ENCODE measurements at places on chromosomes 1 and 21.
A peak's percentile ranks its signal among the peaks of the same experiment; 100 is the strongest.

GRCh38 chr1:28512058-28512611, 6.3 kb downstream of the RCC1 start:
- DNase-seq = no peak

DNA sequence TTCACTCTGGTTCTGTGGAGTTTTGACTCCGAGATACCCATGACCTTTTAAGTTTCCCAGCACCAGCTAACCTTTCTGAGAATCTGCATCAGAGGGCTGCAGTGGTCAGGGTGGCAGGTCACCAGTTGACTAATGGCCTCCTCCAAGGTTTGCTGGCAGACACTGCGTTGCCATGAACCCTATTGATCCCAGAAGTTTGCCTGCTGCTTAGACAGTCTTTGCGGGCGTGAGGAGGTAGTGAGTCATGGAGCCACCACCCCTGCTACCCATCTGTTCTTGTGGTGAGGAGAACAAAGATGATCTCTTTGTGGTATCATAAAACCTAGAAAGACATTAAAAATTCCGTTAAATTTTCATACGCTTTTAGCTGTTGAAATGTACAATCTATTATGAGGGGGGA, 180.4 kb downstream of the FGGY start:
- no peak for DNase-seq

- DNase-seq = no peak
Measured at GRCh38 chr1:233102341-233102740, 151.9 kb downstream of the NTPCR start.

DNA sequence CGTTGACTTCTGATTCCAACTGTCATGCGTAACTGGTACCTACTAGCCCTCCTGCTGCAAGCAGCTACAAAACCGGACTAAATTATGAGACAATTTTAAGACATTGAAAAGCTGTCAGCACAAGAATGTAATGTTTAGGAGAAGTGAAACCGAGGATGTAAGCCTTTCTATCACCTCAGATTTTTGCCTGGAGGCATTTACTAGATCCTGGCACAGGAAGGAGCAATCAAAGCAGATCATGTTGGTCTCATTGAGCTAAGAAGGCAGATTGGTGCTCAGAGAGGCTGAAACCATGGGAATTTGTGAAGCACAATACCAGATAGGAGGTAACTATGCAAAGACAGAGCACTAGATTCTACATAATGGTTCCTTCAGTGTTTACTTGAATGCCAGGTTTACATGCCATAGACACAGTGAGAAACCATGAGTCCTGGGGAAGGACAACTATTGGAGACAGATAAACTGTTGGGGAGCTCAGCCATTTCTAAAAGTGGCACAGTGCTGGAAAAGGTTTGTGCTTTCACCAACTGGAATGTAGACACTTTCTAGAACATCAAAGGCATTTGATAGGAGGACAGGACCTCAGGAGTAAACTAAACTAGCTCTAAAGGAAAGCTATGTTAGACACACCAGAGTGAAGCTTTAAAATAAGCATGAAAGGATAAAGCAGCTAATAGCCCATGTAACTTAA, 179.4 kb downstream of the LYPLAL1 start:
- DNase-seq = no peak

DNA sequence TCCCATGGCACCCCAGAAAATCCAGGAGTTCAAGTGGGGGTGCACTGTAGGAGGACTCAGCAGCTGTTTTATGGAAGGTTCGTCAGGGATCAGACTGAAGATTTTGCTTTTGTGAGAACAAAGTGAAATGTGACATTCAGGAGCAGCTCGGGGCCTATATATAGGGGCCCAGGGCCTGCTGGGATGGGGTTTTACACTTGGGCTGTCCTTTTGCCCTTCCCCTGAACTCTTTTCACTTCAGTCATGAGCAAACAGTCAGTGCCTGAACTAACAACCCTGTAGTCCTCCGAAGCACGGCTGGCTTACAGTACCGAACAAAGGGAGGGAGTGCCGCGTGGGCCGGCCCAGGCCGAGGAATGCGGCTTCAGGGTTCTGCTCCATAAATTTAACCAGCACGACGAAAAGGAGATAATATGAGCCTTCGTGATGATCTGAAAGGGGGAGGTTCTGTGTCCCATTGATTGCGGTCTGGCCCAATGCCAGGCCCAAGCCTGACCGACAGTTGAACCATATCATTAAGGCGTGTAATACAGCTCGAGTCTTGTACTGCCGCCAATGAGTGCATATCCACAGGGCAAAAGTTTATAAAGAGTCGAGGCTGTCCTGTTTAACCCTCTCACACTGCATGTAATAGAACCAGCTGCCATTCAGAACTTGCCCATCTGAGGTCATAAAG, 139.9 kb downstream of the DHRS3 start:
- DNase-seq = peak; percentile 43

DNA sequence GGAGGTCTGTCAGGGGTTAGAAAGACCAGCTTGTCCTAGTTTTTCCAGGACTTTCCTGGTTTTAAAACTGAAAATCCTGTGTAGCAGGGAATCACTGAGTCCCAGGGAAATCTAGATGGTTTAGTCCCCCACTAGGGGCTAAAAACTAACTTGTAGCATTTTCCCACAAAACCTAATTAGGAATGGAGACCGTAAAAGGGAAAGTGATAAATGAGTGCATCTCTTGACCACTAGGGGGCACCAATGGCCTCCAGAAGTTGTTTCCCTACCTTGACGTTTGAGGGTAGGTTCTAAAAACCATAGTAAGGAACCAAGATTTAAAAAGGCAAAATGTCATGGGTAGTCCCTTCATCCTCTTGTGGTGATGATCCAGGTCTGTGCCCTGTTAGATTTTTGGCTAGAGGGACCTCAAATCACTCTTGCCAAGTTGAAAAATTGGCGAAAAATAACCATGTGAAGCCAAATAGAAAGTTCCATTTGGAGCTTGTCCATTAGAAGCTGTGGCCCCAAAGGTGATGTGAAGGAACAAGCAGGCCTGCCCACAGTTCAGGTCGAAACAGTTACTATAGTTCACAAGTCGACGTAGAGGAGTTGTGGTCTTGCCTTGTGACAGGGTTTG, 24.5 kb downstream of the CLIC6 start:
- peak; percentile 51 for DNase-seq

- no peak for DNase-seq
Measured at GRCh38 chr1:60376196-60376595, 302.6 kb upstream of the C1orf87 start.

DNA sequence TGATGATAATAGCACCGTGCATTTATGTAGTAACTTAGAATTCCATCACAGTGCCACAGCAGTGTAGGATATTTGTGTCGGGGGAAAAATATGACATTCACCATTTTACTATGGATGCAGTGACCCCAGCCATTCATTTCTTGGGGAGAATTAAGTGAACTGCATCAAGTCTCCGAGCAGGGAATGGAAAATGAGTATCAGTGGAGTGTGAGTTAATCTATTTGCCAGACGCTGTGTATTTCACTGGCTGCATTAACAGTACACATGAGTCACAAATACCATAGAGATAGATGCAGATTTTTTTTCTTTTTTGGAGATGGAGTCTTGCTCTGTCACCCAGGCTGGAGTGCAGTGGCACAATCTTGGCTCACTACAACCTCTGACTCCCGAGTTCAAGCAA, 33.8 kb upstream of the SLC45A1 start:
- no peak for DNase-seq

GRCh38 chr1:39395357-39395831, 96.0 kb upstream of the BMP8A start:
- DNase-seq = no peak

DNA sequence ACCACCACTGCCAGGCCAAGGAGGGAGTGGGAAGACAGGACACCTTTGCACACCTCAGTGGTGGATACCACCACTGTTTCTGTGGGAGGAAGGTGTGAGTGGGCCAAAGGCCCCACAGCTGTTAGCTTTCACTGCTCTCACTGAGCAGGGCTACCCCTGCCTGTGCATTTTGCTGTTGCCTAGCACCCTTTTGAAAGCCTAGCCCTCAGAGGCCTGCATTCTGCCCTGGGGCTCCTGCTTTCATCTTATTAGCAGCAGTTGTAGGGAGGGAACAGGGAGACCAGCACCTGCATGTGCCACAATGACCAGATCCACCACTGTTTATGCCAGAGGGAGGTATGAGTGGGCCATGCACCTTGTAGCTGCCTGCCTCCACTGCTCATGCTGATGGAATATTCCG, 110.9 kb upstream of the C21orf91 start:
- no peak for DNase-seq

DNA sequence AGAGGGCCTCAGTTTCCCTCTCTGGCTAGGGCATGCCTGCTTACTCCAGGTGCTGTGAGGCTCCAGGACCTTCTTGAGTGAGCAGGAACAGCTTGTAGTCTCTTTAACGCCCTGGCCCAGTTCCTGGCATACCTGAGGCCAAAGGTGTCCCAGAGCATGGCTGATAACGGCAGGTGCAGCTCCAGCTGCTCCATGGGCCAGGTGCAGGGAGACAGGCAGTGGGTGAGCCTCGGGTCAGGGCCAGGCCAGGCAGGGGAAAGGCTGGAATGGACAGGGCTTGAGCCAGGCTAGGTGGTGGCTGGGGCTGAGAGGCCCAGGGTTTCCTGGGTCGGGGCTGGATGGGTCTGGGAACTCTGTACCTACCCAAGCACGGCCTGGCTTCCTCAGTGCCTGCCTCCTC, 18.3 kb downstream of the EDN2 start:
- DNase-seq = peak; percentile 34

DNA sequence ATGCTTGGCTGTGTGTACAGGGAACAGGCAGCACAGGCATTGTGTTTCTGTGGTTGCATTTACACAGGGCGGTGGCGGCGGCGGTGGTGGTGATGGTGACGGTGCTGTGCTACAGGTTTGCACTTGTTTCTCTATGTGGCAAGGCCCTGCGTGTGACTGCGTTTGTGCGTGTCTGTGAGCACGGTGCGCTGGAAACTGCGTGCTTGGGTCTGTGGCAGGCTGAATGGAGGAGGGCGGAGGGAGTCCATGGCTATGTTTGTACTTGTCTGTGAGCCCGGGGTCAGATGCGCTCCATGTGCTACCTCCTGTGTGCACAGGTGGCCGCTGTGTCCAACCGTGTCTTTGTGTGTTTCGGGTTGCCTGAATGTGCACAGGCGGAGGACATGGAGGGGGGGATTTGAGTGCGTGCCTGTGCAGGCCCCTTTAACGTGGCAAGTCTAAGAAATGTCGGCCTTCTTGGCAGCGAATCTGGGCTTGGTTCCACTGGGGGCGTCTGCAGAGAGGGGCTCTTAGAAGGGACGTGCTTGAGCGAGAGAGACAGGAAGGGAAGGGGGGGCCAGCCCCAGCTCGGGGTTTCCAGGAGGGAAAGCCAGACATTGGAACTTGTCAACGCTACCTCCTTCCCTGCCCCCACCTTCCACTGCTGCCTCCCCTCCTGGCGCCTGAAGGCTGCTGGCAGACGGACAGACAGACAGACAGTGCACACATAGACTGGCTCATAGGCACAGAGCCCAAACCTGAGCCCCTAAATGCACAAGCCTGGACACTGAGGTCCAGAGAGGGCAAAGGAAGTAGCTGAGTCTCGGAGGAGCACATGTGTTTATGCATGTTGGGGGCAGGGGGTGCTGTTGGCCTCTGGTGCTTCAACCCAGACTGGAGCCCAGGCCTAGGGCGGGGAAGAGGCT, 32.7 kb upstream of the WASF2 start:
- DNase-seq = peak; percentile 43

GRCh38 chr21:34838956-34839820, 170.4 kb downstream of the CLIC6 start:
- no peak for DNase-seq

DNA sequence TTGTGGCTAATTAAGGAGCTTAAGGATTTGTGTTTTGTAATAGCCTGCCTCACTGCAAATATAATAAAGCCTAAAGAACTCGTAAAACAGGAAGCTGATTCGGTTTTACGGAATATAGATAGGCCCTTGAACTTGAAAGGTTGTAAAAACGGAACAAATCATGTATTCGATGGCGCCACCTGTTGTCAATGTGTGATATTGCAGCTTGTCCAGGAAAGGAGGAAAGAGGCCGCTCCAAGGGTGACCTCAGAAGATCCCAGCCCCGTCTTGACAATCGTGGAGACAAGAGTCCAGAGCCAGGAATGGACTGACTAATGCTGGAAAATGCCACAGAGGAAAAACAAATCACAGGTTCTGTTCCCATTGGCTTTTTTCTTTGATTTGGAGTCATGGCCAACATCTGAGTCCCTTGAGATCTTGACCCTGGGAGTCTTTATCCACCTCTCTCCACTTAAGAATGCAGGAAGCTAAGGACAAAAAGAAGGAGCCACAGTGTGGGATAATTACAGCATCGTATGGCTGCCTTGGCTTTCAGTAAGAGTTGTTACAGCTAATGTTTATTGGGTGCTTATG, 7.0 kb upstream of the IGSF21 start:
- DNase-seq = peak; percentile 39

GRCh38 chr1:1206376-1206965, at the start of gene TNFRSF18:
Gene TNFRSF18, minus strand, starts transcription at chr1:1206592. Its CDS starts 21 bp downstream, at chr1:1206571.
- DNase-seq = peak; percentile 30

GRCh38 chr1:99503276-99503747, 142.6 kb upstream of the PALMD start:
- DNase-seq = no peak

All from Caco-2 (cell line).